ENCODE measurements at places on chromosomes 16 and 17. TPM values are rescaled to one million over a fixed set of nuclear protein-coding genes. Genes with fewer than 3 reads are reported as not detected.
A peak's percentile ranks its signal among the peaks of the same experiment; 100 is the strongest.

GRCh38 chr17:49530118-49530517 is 35.0 kb downstream of the NGFR start:
- no peak for DNase-seq

GRCh38 chr17:2468270-2468669 is 43.4 kb downstream of the METTL16 start:
- DNase-seq, result peak; percentile 99

- DNase-seq, result no peak
Observed at GRCh38 chr16:89355007-89355406, 135.4 kb downstream of the ANKRD11 start.

DNA sequence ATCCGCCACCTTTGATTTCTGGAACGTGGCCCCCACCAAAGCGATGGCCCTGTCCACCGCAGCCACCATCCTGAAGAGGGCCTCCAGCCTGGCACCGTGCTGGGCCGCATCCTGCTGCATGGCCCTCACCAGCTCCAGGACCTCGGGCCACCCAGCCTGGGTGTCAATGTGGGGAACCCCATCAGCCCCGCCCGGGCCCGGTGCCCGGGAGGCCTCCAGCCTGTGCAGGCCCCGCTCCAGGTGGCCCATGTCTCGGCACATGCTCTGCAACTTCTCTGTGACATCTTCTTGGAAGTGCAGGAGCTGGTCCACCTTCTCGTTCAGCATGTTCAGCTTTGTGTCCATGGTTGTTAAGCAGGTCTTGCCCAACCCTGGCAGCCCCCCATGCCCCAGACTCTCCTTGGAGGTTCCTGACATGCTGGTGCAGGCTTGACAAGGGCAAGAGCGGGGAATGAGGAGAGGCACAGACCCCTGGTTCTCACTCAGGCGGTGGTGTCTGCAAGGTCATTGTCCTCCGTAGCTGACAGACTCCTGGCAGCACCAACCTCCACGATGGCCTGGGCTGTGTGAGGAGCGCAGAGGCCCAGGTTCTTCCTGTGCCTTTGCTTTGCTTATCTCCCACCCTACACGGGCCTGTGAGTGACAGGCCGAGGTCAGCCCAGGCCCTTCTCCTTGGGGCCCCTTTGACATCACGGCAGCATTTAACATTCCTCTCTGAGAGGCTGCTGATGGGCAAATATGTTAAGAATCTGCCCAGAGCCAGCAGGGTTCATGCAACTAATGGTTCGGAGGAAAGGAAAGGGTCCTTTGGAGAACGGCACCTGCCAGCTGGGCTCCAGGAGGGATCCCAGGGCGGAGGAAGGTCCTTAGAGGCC is at the start of gene MYLK3:
MYLK3 (minus strand) TSS at position 568 of the 875 bp plus-strand sequence; CDS start at position 417, 151 bp downstream.
- DNase-seq, result no peak

GRCh38 chr17:40058865-40059264 is 3.9 kb upstream of the THRA start:
- DNase-seq, result no peak

DNA sequence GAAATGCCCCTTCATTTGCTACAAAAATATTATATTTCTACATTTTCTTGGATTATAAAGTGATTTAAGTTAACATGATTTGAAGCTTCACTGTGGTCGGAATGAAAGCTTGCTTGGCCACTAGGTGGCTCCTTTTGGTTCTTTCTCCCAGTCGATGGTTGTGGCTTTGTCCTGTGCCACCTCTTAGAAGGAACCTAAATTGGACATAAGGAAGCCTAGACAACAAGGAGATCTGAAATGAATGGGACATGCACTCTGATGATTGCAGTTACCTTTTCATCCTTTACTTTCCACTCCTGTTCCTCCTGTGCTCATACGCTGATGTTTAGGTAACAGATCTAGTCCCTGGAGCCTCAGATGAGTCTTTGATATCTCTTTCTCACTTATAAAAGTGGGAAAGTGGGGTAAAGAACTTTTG is 39.2 kb downstream of the FTO start:
- DNase-seq, result peak; percentile 18

DNA sequence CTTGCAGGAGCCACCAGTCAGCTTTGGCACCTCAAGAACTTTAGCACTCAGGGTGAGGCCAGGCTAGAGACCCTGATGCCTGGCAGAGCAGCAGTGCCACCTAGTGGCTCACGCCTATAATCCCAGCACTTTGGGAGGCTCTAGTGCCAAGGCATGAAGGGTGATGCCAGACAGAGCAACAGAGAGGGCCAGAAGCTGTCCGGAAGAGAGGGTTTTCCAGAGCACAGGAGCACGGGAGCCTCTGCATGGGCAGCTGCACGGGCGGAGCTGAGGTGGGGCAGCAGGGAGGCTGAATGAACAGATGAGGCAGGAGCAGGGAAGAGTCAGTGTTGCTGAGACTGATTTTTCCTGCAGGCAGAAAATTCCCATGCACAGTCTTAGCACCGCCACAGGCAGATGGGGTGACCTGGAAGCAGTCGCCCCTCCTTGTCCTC is 38.9 kb downstream of the MYH3 start:
- DNase-seq, result peak; percentile 57

The OTOA gene
- polyA plus RNA-seq, result 0.02 TPM

The NPIPA3 gene
- not detected for polyA plus RNA-seq
